ENCODE measurements at places on chromosomes 7 and 10.

- DNase-seq, result no peak
Measured at GRCh38 chr10:31036209-31036608, 4.5 kb upstream of the ZNF438 start.

GRCh38 chr7:30378275-30378674 is 93.9 kb downstream of the ZNRF2 start:
- DNase-seq, result no peak

- DNase-seq, result no peak
Measured at GRCh38 chr10:29160150-29160617, 128.7 kb upstream of the LYZL1 start.

GRCh38 chr10:75493464-75493863 is 62.0 kb downstream of the LRMDA start:
- no peak for DNase-seq

GRCh38 chr10:86178401-86179152 is 188.0 kb downstream of the GRID1 start:
- peak; percentile 67 for DNase-seq

DNA sequence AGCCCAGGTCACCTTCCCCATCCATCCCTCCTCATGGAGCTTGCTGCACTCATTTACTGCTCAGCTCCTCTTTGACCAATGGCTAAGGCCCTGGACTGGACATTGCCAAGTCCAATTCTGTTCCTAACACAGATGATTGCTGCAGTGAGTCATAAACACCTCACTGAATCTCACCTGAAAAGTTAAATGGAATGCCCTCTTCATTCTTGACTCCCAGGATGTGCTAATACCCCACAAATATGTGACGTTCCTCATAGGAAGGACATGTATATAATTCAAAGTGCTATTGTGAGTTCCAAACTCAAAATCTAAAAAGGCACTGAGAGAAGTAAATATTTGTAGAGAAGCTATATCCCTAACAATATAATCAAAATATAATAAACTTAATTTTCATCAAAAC is 73.5 kb upstream of the DLX6 start:
- no peak for DNase-seq

DNA sequence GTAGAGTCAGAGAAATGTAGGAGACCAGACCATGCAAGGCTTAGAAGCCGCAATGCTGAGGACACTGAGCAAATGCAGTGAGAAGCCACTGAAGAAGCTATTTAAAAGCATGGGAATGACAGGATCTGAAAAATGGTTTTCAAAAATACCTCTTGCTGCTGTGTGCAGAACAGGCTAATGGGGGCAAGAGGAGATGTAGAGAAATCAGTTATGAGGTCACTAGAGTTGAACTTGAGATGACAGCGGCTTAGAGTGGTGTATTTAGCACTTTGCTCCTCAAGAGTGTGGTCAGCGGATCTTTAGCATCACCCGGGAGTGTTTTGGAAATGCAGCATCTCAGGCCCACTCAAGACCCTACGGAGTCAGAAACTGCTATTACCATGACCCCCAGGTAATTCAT is 48.8 kb downstream of the KIAA1549 start:
- no peak for DNase-seq

- DNase-seq, result no peak
Measured at GRCh38 chr10:89785095-89785494, 83.7 kb downstream of the KIF20B start.

DNA sequence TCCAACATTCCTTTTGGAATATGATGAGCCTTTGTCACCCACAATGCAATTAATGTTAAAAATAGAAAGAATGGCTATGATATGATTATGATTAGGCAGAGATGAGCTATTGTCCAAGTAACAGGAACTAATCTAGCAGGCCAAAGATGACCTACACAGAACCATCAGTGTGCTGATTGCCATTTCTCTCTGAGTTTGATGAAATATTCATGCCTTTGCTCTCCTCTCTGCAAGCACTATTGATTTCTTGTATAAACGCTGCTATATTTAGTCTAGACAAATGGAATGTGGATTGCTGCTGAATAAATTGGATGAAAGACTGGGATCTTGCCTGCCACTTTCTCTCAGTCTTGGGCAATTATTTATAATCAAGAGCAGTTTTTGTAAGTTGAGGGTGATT is 85.4 kb downstream of the HDAC9 start:
- DNase-seq, result no peak

- DNase-seq, result no peak
Measured at GRCh38 chr10:93280699-93281366, 201.3 kb downstream of the MYOF start.

- no peak for DNase-seq
Measured at GRCh38 chr7:41189866-41190265, 513.0 kb downstream of the INHBA start.

DNA sequence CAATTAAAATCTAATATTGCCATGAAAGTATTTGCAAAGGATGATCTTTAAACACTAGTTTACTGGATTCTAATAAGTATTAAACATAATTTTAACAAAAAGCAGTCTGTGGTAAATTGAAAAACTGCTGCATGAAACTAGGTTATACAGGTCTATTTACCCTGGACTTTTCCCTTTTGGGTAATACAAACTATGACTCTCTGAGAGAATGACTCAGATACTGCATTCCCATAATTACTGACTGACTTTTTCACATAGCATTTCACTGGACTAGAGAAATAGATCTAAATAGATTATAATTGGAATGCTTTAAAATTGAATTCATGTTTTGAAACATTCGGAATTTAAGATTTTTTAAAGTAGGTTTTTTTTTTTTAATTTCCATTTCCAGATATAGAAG is 395.7 kb downstream of the THSD7A start:
- DNase-seq, result no peak

DNA sequence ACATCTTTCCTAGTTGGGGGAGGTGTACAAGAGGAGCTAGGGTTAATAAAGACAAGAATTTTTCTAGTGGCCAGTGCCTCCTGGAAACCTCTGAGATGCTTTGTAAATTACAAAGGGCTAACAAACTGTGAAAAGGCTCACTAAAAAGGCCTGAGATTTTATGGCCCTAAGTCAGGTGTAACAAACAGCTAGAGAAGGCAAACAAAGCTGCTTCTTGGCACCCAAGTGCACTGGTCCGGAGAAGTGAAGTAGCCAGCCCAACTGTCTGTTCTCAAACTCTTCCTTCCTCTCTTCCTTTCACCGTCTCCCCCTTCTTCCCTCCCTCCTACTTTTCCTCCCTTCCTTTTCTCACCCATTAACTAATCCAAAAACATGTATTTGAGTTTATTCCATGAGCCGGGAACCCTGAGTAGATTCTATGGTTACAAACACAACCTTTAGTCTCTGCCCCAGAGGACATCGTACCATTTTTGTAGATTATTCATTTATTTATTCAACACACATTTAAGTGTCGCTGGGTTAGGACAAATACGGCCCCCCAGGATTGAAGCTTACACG is 143.4 kb upstream of the PCGF5 start:
- no peak for DNase-seq

GRCh38 chr10:70494966-70495365 is 16.4 kb downstream of the PALD1 start:
- DNase-seq, result no peak

DNA sequence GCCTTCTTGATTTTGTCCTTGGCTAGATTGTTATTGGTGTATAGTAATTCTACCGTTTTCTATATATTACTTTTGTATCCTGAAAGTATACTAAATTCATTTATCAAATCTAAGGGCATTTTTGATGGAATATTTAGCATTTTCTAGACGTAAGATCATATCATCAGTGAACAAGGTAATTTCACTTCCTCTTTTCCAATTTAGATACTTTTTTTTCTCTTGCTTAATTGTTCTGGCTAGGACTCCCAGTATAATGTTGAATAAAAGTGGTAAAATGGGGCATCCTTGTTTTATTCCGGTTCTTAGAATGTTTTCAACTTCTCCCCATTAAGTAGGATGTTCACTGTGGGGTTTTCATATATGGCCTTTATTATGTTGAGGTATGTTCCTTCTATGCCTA is 260.7 kb downstream of the POLR1F start:
- no peak for DNase-seq

- DNase-seq, result no peak
Measured at GRCh38 chr10:119197921-119198320, 9.4 kb upstream of the GRK5 start.

DNA sequence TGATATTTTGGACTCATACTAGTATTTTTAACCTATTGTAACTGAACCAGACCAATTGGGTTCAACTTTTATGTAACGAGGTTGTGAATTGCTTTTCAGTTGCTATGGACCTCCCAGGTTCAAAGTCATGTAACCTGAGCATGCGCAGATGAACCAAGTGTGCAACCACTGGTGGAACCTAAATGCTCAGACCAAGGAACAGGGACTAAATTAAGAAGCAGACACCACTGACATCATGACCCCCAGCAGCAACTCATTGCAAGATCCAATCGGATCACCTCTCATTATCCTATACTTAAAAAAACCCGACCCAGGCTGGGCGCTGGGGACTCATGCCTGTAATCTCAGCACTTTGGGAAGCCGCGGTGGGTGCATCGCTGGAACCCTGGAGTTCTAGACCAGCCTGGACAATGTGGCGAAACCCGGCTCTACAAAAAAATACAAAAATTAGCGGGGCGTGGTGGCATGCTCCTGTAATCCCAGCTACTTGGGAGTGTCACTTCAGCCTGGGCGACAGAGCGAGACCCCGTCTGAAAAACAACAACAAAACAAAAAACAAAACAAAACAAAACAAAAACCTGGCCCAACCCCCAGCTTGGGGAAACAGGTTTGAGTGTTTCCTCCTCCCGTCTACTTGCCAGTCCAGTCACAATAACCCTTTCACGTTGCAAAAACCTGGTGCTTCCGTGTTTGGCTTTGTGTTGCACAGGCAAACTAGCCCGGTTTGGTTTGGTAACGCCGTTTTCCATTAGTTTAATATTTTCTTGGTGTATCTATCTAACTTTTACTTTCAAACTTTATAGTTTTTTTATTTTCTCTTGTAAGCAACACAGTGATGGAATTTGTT is 11.3 kb upstream of the ZNF518A start:
- peak; percentile 65 for DNase-seq

- DNase-seq, result no peak
Measured at GRCh38 chr10:21260506-21261149, 264.9 kb downstream of the SKIDA1 start.

DNA sequence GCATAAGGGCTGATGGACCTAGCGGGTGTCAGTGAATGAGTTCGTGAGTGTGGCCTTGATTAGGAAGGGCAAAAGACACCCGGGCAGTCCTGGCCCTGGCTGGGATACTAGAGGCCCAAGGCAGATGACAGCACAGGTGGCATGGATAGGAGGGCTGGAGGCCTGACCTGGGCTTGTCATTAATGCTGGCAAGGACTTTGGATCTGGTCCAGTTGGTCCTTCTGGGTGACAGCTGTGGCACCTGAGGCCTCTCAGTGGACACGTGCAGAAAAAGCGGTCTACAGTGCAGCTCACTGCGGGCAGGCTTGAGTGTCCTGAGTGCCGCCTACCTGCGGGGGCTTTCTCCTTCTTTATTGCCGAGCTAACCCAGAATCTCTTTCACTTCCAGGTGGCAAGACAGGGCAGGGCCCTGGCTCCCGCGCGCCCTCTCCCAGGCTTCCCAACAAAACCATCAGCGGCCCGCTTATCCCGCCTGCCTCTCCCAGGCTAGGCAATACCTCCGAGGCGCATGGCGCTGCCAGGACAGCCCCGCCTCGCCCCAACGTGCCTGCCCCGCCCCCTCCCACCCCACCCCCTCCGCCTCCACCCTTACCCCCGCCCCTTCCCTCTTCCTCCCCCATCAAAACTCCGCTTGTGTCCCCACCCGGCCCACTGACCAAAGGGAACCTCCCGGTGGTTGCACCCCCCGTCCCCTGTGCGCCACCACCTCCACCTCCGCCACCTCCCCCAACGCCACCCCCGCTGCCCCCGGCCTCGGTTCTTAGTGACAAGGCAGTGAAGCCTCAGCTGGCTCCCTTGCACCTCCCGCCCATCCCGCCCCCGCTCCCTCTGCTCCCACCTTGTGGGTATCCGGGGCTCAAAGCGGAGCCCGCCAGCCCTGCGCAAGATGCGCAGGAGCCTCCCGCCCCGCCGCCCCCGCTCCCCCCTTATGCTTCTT is 77.4 kb downstream of the WIPF3 start:
- no peak for DNase-seq

DNA sequence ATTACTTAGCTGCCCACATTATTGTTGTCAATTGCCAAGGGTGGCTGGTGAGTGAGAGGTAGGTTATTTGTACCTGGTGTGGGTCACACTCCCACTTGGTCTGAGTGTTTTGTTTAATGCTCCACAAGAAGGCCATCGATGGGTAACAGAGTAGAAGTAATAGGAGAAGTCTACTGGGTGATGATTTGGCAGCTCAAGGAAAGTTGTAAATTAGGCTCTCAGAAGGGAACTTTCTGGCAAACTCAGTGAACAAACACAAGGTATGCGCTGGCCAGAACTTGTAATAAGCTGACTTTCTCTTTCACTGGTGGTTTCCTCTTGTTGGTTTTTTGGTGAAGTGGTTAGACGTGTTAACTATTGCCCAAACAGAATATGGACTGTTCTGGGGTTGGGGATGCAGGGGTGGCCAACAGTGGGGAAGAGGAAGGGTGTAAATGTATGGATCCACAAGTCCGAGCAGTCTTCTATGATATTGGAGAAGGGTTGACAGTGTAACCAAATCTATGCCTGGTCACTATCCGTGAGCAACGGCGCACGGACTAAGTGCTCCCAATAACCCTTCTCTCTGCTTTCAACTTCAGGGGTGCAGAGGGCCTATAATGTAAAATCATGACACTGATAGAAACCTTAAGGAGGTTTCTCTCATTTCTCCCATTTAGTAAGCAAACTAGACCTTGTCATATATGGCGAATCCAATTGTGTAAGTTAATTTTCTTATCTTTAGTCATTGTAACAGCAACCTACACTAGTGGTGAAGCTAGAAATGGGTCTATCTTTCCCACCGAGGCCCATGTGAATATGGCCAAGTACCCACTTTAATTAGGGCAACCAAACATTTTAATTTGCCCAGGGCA is 212.8 kb downstream of the PTEN start:
- DNase-seq, result no peak

DNA sequence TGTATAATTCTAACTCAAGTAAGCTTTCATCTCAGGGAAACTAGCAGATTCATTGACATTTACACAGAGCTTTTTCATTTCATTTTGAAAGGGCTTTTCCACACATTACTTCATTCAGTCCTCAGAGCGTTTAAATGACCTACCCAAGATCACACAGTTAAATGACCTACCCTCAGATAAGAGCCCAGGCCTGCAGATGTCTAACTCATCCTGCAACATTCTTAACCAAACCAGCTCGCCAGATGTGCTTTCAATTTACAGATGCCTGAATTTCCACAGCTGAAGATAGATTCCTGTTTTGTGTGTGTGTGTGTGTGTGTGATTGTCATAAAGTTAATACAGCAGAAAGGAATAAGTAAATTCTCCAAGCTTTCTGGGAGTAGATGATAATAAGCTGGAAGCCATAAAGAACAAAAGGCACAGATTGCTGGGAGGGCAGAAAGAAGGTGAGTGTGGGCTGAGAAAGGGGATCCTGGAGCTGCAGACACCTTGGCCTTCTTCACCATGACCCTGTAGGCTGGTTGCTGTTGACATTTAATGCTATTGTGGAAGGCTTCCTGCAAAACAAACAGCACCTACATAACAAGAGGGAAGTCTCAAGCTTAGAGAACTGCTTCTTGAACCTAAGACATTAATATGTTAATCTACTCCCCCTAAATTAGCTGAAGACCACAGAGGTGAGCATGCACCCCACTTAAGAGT is 489.7 kb upstream of the CELF2 start:
- no peak for DNase-seq

GRCh38 chr10:91621483-91622113 is 11.3 kb downstream of the PPP1R3C start:
- no peak for DNase-seq

Measured in HuH-7 (cell line).